RKO (cell line): ENCODE measurements at places on chromosomes 3 and 15.
A peak's percentile ranks its signal among the peaks of the same experiment; 100 is the strongest.

DNA sequence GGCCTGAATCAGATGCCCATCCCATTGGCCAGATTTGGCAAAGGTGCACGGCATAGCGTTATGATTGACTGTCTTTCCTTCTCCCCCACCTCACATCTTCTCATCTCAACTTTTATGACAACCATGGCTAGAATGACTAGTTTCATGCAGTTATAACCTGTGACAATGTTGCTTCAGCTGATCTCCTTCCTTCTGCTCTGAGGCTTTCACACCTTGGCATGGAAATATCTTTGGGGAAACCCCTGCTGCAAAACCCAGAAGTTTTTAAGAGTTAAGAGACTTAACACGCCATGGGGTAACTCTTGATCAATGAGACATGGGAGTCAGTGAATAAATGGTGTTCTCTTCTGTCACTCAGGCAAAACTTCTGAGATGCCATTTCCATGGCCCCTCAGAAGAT is 290.7 kb upstream of the MDFIC2 start:
- DNase-seq: no peak

DNA sequence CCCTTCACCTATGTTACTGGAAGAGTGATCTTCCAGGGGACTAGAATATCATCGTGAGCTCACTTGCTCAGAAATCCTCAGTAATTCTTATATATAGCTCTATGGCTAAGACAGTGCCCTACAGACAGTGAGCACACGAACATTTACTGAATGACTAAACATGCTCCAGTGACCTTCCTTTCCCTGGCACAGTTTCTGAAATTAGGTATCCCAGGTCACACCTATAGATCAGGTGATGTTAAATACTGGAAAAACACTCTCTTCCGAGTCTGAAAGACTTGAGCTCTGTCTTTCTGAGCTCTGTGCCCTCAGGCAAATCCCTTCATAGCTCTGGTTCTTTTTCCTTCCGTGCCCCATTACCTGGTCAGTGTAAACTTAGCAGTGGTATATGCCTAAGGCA is 239.4 kb upstream of the LRIG1 start:
- no peak for DNase-seq

- no peak for DNase-seq
These were observed 15.8 kb downstream of the WNT7A start for GRCh38 chr3:13863965-13864595.

- DNase-seq: no peak
These were observed 22.0 kb downstream of the STARD5 start for GRCh38 chr15:81301815-81302399.

GRCh38 chr3:133996251-133996661 is 33.5 kb downstream of the SLCO2A1 start:
- no peak for DNase-seq

DNA sequence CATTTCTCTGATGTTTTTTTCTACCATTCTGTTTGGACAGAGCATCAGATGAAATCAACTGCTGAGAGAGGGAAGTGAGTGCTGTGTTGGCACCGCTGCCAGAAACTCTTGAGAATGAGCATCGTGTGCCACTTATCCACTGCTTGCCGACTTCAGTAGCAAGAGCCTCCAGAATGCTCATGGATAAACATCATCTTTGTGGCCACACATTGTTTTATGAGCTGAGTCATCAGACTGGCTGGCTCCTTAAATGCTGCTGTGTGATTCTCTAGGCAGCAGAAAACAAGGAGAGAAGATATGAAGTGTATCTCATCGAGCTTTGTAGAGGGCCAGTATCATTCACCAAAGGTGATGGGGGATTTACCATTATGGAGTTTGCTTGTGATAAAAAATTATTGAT is 3.4 kb upstream of the DOCK3 start:
- peak; percentile 66 for DNase-seq

DNA sequence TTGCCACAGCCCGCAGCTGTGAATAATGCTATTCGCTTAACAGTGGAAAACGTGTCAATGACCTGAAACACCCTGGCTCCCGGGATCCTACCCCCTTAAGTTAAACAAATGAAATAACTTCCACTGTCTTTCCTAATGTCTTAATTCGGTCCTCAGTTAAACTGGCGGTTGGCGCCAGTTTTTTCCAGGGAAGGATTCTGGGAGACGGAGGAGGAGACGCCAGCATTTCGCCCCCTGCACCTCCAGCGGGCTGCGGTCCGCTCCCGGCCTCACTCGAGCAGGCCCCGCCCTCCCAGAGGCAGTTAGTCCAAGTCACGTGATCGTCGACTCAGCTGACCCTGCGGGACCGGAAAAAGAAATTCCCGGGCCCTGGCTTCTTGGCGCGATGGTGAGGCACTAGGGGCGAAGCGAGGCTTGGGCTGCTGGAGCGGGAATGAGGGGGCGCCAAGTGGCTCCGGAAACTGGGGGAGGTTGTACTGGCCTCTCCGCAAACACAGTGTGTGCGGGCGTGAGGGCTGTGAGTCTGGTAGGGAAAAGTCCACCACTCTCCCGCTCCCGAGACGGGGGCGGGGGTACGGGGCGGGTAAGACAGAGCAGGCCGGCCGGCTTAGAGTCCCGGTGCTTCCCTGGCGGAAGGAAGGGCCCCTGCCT is at the start of gene COMMD4:
TSS of gene COMMD4 (plus strand) at position 359 of the 651 bp plus-strand sequence. CDS start at position 386, 27 bp downstream.
- peak; percentile 96 for DNase-seq

- peak; percentile 54 for DNase-seq
These were observed 924.4 kb downstream of the IGSF11 start for GRCh38 chr3:118110211-118110610.

DNA sequence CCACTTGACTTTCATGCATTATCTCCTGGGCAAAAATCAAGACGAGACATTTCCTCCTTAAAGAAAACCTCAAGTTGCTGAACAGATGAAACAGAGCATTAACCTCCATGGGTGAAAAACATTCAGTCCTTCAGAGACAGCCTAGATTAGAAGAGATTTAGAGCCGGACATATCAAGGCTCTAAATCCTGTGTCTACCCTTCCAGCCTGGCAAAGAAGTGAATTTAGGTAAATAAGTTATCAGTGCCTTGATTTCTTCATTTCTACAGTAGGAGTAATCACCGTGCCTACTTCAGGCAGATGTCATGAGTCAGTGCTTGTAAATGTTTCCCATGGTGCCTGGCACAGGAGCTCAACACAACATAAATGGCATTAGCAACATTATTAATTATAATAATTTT is 159.3 kb upstream of the PRICKLE2 start:
- no peak for DNase-seq

DNA sequence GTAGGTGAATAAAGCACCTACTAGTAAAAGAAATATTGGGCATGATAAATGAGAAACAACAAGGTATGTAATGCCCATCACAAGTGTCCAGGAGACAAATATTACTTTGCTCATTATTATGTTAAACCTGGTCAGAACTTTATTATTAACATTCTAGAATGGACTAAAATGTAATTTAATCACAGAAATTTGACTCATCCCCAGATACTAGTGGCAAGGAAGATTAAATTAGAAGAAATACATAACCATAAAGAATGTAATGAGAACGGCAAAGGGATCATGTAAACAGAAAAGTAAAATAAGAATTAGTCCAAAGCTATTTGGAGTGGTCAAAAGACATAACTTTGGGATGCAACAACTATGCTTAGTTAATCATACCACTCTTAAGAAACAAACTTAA is 71.2 kb upstream of the STAC start:
- DNase-seq: no peak

- no peak for DNase-seq
These were observed 232.6 kb upstream of the LRTM1 start for GRCh38 chr3:55160241-55160983.

DNA sequence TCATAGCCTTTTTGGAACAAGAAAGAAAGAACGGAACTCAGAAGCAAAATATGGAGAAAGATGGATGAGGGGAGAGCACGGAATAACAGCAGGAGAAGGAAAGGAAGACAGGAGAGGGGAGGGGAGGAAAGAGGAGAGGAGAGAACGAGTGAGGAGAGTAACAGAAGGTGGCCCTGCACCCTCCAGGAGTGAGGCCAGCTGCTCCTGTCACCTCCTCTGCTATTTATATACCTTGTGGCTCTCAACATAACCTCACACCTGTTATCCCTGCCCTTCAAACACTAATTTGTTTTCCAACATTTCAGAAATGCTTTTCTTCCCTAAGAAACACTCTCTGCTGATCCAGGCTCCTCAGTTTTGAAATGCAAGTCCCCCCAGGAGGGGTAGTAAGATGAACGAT is 53.4 kb upstream of the ATP2B2 start:
- DNase-seq: no peak

DNA sequence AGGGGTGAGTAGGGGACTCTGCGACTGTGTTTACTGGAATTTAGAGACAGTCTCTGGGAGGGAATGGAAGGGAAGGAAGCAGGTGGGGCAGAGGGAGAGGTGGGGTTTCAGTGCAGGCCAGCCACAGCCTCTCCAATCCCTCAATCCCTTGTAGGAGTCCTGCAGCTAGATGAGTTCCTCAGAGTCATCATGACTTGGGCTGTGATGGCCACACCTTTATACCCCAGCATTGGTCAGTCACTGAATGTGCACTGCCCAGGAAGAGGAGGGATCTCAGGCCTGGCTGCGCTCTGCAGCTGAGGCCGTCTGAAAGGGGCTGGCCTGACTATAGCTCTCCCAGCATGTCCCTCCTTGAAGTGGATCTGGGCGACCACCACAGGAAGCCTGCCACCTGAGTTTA is 67.3 kb upstream of the GLCE start:
- DNase-seq: no peak

GRCh38 chr3:107988460-107989175 is 102.2 kb downstream of the CD47 start:
- no peak for DNase-seq

DNA sequence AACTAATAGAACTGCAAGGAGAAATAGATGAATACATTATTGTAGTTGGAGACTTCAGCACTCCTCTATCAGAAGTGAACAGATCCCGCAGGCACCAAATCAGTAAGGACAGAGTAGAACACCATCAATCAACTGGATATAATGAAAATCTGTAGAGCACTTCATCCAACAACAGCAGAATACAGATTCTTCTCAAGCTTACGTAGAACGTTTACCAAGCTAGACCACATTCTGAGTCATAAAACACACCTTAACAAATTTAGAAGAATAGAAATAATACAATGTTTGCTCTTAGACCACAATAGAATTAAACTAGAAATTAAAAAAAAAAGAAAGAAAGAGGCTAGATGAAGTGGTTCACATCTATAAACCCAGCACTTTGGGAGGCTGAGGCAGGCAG is 70.7 kb upstream of the NEDD4 start:
- DNase-seq: no peak

- peak; percentile 61 for DNase-seq
These were observed 20.1 kb upstream of the ZCWPW2 start for GRCh38 chr3:28328188-28329151.

GRCh38 chr3:130849091-130849552 is 44.8 kb upstream of the ATP2C1 start:
- DNase-seq: no peak

GRCh38 chr3:144771381-144771870 is 799.8 kb downstream of the DIPK2A start:
- DNase-seq: no peak

DNA sequence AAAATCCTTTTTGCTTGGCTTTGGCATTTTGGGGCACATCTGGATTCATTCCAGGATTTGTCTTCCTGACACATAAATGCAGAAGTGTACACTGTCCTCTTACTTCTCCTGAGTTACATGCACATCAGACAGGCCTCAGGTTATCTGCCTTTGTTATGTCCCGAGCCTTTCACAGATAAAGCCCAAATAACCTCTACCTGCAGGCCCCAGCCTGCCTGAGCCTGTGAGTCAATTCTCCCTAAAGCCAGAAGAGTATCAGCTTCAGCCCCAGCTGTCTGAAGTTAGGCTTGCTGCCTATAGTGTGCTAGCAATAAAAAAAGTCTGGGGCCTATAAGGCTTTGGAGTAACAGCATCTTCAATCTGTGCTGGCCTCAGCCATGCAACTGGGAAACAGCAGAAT is 17.7 kb upstream of the GSK3B start:
- no peak for DNase-seq

DNA sequence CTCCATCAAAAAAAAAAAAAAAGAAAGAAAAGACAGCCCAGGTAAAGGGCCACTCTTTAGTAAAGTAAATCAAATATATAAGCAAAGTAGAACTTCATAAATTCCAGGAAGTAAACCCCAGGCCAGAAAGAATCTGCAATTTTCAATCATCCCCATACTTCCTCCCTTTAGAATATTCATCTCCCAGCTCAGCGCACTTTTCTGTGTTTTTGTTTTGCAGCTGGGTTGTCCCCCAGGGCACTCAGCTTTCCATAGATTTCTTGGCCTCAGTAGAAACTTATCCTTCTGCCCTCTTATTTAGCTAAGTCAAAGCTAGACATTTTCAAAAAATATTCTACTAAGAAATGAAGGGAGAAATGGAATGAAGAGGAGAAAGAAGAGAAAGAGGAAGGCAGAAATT is 24.0 kb upstream of the SPRED1 start:
- DNase-seq: no peak

DNA sequence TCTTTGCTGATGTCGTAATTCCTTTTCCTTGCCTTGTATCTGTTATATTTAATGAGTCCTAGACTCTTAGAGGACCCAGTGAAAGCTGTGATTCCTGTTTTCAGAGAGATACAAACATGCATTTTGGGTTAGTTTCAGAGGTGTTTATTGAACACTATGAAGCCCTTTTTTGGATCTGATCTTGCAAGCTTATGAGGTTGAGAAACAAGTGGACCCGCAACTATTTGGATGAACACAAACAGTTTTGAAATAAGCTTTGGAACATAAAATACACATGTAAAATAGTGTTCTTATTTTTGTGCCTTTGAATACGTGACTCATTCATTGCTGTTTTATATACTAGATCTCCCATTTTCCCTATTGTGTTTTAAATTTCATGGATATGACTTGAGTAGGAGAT is 33.5 kb downstream of the SNRK start:
- no peak for DNase-seq

GRCh38 chr3:156847752-156848448 is 21.7 kb downstream of the LEKR1 start:
- DNase-seq: no peak

- no peak for DNase-seq
These were observed 7.5 kb downstream of the P2RY1 start for GRCh38 chr3:152842413-152842812.
